CD4-positive, alpha-beta T cell treated with Interleukin-1 beta for 1 hour (primary cell): ENCODE measurements at places on chromosomes 1 and 21.

GRCh38 chr1:226593541-226593940, 45.0 kb downstream of the STUM start:
- no peak for DNase-seq

- DNase-seq, result no peak
Measured at GRCh38 chr1:90722874-90723589, 5.9 kb upstream of the BARHL2 start.

- no peak for DNase-seq
Measured at GRCh38 chr21:42004406-42005199, 5.6 kb downstream of the ZBTB21 start.

- DNase-seq, result no peak
Measured at GRCh38 chr1:47996406-47997226, 569 bp downstream of the TRABD2B start.

DNA sequence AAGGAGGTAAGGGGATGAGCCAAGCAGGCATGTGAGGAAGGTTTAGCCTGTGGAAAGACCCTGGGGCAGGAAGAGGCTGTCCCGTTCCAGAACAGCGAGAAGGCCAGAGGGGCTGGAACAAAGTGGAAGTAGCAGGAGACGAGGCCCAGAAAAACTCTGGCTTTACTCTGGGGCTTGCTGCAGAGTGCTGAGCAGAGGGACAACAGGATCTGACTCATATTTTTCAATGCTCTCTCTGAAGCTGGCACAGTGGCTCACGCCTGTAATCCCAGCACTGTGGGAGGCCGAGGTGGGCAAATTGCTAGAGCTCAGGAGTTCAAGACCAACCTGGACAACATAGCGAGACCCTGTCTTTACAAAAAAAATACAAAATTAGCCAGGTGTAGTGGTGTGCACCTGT, 52.4 kb upstream of the PAX7 start:
- no peak for DNase-seq

DNA sequence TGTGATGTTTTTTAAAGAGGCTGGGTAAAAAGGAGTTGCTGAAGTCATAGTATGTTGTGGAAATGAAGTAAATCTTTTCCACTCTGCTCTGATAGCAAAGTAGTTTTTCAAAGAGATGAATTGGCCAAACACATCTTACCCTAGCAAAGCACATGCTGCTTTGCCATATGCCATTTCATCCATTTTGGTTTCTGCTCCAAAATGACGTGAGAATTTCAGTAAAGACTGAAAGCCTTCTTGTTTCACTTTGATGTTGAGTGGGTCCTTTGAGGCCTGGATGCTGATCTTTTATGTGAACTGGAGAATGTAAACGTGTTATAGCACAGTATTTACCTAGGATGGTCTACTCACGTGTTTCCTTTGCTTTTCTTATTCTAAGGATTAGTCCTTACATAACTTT, 73.3 kb upstream of the PGD start:
- DNase-seq, result peak; percentile 10

GRCh38 chr1:67619080-67619479, 65.9 kb upstream of the GADD45A start:
- no peak for DNase-seq

DNA sequence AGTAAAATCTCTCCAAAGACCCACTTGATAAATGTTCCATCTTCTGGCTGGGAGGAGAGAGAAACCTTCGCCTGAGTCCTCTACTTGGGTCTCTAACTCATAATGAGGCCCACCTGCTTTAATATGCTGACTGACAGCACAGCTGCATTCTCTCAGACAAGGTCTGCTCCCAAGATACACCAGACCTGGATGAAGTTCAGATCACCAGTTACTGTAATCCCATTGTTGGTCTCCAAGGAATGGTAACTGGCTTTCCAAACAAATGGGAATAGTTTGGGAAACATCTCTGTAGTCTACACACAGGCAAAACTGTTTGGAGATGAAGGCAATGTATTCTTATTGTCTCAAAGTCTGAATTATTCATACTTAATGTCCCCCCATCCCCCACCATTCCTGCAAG, 27.9 kb upstream of the COL24A1 start:
- DNase-seq, result no peak
